Stimulated activated CD4-positive, alpha-beta T cell treated with anti-CD3 and anti-CD28 coated beads, TNF-alpha, amount 100 ng/mL, for 1 hour (primary cell): ENCODE measurements at places on chromosomes 5 and 9.

DNA sequence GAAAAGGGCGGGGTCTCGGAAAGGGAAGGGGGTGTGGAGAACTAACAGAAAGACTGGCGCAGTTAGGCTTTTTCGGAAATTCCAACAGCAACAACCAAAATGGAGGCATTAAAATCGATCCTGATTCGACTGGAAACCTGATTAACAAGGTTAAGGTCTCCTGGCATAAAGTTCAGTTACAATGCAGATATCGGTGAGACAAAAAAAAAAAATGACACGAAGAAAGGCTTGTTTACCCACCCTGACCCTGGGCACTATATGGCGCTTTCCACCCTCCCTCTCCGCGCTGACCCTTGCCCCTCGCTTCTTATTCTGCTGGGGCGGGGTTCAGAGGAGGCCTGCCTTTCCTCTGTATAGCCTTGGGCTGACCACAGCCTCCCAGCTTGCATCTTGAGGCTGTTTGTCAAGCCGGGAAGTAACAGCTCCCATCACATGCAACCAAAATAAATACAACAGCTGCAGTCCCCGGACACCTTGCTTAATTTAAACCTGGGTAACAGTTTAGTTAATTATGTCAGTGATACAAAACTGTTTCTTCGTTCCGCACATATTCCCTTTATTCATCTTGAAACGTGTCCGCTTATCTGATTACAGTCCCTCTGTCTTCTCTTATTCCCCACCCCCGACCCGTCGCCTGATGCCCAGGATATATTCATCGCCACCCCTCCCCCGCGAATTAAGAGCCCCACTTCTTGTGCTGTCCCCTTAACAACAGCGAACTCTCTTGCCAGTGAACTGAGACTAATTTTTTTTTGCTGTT is 795 bp upstream of the PJA2 start:
- DNase-seq: no peak

DNA sequence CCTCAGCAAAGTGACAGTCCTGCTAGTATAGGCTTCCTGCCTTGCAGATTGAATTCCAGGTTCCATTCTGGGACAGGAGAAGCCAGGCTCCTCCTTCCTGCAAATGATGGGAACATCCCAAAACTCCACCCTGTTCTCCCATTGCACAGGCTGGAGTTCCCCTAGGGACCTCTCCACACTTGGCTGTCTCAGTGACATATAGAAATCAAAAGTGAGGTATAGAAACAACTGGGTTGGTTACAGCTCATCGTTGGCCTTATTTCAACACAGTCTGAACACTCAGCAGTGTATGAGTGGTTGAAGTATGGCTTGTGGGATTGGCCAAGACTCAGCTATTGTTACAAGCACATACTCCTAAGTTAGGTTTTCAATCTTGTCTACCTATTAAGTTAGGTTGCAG is 157.8 kb upstream of the FTMT start:
- no peak for DNase-seq

DNA sequence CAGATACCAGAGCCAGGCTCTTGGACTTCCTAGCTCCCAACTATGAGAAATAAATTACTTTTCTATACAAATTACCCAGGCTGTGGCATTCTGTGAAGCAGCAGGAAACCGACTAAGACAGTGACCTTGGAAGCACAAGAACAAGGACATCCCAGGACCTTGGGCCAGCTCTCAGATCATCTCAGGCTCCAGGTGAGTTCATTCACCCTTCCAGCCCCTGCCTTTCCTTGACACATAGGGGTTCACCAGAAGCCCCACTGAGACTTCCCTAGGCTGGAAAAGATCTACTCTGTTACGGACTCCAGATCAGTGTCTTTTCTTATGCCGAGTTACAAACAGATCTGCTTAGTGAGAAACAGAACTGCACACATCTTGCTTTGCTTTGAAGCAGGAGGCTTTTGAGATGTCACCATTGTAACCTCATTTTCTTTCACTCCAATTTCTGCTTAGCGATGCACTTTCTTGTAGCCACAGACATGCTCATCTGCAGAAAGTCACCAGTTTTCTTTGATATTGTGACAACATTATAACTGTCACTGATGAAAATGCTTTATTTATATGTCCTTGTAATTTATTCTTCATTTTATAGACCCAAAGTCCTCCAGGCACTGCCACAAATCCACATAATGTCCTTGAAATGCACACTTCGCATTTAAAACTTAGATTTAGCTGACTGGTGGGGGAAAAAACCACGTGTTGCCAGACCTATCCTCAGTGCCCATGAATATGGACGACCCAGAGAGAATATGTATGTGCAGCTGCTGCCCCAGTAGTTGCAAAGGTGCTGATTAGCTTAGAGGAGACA is 8.1 kb downstream of the CD180 start:
- no peak for DNase-seq

DNA sequence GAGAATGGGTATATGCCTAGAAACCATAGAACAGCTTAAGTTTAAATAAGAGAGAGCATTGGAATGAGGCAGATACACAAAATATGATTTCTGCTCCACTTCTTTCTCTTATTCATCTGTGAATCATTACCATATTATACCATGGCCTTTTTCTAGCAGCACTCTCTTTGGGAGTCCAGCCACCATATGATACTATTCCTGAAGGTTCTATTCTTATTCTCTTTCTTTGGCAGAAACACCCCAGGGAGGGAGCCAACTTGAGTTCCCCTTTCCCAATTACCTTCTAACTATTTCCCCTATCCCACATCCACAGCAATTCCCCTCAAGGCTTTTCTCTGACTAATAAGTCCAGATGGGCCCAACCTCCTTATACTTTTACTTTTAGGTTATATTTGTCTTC is 55.9 kb downstream of the NDUFAF2 start:
- no peak for DNase-seq

- no peak for DNase-seq
These were observed 60.2 kb downstream of the FEM1C start for GRCh38 chr5:115484368-115484767.

- no peak for DNase-seq
These were observed 2.9 kb downstream of the HTR1A start for GRCh38 chr5:63959177-63959982.

GRCh38 chr5:79109527-79110492 is 1.8 kb upstream of the BHMT start:
- no peak for DNase-seq

DNA sequence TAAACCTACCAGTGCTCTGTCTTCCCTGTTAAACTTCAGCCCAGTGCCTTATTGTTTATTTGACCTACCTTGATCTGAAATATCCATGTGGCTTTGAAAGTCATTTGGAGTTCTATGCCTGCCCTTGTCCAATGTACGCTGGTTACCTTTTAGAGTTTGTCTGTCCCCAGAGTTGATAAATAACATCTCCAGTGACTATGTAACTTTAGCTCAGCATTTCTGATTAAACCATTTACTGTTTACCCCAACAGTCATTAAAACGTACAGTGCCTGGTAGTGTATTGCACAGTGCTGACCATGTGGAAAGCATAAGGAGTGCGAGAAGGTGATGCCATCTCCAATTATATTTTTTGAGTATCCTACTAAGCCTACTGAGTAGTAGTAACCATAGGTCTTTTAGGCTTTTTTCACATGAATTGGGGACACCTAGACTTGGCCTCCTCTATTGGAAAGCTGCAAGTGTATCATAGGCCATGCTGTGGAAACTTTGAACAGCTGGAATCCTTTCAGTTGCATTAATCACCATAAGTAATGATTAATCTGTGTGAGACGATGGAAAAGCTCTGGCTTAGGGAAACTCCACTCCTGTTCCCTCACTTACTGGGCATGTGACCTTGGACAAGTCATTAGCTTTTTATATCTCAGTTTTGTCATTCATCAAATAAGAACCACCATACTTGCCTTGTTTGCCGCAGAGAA is 93.5 kb downstream of the MAST4 start:
- no peak for DNase-seq

GRCh38 chr5:172622091-172623046 is 18.7 kb upstream of the NEURL1B start:
- no peak for DNase-seq

GRCh38 chr5:103745353-103746065 is 182.9 kb upstream of the NUDT12 start:
- DNase-seq: no peak

DNA sequence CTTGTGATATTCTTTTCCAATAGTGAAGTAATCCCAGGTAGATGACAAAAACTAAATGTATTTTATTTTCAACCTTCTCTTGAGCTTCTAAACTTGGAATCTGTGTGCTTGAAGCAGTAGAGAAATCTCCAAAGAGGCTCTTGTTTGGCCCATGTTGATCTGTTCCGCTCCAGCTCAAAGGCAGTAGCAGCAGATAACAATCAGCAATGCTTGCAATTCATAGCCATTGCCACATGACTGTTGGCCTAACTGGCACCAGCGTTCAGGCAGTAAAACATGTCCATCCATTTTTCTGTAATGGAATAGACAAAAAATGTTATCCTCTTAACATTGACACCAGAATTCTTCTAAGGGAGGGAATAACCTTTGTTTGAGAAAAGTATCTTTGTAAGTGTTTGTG is 270.7 kb upstream of the MSX2 start:
- DNase-seq: no peak

- no peak for DNase-seq
These were observed 64.5 kb downstream of the SLF1 start for GRCh38 chr5:94682814-94683520.

- DNase-seq: no peak
These were observed 1.6 kb downstream of the B4GALT1 start for GRCh38 chr9:33165263-33166151.

DNA sequence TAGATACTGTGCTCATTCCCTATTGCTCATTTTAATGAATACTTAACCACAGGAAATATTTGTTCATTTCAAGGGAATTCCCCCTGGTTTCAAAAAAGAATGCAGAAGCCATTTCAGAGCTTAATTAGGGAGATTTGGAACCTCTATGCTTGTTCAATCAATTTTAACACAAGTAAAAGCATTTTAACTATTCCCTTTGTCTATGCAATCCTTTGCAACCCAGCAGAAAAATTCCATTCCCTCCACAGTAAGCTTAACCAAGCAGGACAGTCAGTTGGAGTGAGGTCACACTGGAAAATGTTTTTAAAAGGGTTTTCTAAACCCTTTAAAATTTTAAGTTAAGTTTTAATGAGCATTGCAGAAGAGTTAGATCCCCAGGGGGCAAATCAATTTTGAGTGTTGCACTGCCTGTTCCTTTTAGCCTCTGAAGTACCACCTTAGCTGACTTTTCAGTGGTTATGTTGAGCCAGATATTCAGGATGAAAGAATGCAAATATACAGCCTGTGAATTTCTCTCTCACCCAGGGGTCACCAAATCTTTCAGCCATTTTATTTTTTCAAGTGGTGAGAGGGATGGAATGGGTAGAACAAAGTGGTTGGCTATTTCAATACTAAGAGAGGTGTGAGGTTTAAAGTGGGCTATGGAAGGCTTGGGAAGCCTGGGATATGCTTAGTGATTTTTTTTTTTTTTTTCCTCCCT is 356.2 kb upstream of the NUDT12 start:
- DNase-seq: no peak

DNA sequence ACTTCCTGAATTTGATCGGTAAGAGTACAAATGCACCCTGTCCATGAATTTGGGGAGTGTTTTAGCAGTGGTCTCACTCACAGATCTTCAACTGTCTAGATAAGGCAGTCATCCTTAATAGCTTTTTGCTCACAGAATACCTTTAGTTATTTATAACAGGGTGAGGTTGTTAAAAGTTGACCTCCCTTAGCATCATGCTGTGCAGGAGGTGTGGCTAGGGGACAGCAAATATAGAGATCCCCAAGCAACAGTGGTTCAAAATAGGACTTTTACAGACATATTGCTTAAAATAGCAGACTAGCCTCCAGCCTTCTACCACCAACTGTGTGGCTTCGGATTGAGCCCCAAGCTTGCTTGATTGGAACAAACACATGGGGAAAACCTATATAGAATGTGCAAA is 724.4 kb downstream of the TLE1 start:
- no peak for DNase-seq

DNA sequence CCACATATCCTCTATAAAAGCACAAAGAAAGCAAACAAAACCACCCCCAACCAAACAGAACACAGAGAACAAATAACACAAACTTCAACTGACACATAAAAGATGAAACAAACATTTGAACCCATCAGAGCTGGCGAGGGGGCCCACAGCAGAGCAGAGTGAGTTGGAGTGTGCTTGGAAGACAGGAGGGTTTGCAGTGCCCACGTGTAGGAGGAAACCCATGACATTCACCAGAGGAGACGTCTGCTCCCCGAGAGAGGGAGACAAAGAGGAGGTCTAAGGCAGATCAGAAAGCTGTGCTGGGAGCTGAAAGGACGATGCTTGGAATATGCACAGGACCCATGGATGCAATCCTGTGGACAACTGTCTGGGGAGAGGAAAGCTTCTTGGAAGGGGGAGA is 27.0 kb downstream of the MRPL36 start:
- no peak for DNase-seq

- DNase-seq: no peak
These were observed 161.4 kb downstream of the DOCK2 start for GRCh38 chr5:169798438-169798837.

DNA sequence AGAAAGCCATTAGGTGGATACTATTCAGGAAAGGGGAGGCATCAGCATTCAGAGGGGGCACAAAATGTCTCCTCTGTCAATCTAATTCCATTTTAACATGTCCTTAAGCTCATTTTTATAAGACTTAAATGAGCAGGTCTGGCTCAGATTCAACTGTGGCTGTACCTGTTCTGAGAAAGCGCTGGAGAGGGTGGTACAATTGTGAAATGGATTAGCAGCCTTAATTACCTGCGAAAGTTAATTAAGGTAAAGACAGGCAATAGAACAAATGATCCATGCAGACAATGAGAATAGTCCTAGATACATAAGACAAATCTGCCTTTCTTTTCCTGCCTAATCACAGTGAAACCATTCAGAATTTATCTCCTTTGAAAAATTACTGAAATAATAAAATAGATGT is 96.2 kb downstream of the TAF11L14 start:
- no peak for DNase-seq

DNA sequence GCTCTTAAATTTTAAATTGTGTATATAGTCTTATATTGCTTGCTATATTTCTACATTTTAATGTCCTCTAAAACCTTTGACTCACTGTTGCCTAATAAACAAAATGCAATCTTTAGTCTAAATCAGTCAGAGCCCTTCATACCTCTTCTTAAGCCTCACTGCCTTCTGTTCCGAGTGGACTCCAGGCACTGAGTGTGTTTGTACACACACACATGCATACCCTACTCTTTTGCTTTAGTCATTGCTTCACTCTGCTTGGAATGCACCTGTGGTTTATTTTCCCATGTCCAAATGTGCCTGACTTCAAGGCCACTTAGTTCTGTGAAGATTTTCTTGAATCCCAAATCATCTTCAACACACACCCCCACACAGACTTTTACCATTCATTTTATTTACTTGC is 60.9 kb downstream of the SLC12A2 start:
- DNase-seq: no peak

- DNase-seq: no peak
These were observed 619.3 kb downstream of the TLE4 start for GRCh38 chr9:80191108-80191507.

- no peak for DNase-seq
These were observed 31.2 kb upstream of the CXCL14 start for GRCh38 chr5:135609981-135610380.
